ENCODE measurements at places on chromosomes 1 and 21.
A peak's percentile ranks its signal among the peaks of the same experiment; 100 is the strongest.

DNA sequence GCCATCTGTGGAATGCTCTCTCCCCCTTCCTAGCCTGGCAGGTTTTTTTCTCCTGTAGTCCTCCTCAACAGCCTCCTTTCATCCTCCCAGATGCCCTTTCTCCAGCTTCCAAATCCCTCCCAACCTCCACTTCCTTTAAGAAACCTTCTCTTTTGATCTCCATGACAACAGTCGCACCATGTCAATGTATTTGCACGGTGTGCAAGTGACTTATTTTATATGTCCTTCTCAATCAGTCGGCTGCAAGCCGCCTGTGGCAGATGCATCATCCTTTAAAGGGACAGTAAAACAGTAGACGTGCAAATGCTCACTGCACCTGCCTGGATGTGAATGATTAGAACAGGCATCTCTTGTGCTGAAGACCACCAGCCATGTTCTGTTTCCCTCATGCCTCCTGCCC is 285.2 kb downstream of the PCP4 start:
- no peak for DNase-seq

DNA sequence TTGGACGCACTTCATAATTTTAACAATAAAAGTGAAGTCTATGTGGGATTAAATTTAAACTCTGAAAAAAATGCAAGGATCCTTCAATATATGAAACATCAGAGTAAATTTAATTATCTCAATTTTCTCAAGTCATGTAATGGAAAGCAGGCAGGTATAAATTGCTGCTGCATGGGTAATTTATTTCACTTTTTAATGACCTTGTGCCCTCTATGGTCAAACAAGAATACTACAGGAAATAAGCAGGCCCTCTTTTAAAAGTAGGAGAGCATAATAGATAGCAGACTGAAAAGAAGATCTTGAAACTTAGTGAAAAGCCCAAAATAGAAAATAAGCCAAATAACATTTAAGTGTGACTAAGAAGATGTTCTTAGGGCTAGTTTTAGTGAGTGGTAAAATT is 22.9 kb downstream of the BCAS2 start:
- no peak for DNase-seq

DNA sequence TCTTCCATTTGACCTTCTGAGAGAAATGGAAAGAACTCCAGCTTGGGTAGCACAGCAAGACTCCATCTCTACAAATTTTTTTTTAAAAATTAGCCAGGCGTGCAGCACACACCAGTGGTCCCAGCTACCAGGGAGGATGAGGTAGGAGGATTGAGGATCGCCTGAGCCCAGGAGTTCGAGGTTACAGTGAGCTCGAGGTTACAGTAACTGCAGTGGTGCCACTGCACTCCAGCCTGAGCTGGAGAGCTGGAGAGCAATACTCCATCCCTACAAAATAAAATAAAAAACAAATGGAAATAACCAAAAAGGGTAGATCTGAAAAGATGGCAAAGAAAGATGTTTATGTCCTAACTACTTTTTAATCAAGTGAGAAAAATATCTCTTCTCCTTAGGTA is 14.5 kb downstream of the POGZ start:
- no peak for DNase-seq

GRCh38 chr21:36065497-36066036 is 4.3 kb upstream of the CBR1 start:
- no peak for DNase-seq

GRCh38 chr1:233463333-233463732 is 135.8 kb downstream of the MAP3K21 start:
- DNase-seq: no peak

GRCh38 chr1:99768524-99769245 is 2.2 kb upstream of the FRRS1 start:
- DNase-seq: no peak

- no peak for DNase-seq
These were observed 131.6 kb upstream of the ZC3H12A start for GRCh38 chr1:37342736-37343135.

GRCh38 chr1:27349784-27350662 is 8.2 kb downstream of the SYTL1 start:
- DNase-seq: no peak

DNA sequence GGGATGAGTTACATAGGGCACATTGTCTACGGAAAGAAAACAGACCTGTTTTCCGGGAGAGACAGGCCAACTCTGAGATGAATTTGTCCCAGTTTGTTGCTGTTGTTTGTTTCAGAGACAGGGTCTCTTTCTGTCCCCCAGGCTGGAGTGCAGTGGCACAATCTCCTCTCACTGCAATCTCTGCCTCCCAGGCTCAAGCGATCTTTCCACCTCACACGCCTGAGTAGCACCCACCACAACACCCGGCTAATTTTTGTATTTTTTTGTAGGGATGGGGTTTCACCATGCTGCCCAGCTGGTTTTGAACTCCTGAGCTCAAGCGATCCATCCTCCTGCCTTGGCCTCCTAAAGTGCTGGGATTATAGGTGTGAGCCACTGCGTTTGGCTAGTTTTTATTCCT is 125.5 kb upstream of the ERRFI1 start:
- DNase-seq: no peak

- no peak for DNase-seq
These were observed 97.0 kb upstream of the CACNA1E start for GRCh38 chr1:181386340-181386739.

DNA sequence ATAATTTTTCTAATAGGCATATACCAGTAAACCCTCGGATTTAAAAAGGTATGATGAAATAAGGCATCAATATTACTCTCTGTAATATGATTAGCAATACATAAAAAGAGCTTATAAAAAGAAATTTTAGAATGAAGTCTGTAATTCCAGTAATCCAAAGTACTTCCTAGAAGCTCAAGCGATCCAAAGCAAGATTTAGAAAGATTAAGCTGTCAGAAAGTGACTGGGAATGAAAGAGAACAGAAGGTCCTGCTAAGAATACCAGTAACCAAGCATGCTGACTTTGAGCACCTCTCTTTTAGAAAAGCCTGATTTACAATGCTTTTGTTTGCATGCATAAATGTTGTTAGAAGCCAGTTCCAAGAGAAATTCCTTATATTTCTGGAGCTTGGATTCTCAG is 125.1 kb downstream of the GIPC2 start:
- DNase-seq: no peak

DNA sequence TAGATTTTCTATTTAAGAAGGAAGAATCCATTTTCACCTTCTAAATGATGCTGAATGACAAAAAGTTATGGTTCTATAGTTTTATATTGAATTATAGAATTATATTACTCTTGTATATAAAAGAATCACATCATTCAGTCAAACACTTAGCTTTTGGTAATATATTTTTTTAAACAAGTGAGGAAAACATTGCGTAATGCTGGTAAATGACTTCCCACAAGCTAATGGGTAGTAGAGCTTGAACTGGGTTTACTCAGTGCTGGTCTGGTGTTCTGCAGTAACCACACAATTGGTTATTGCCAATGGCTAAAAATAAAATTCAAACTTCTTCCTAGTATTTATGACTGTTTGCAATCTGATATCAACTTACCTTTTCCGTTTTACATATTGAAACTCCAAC is 10.6 kb upstream of the GIPC2 start:
- no peak for DNase-seq

DNA sequence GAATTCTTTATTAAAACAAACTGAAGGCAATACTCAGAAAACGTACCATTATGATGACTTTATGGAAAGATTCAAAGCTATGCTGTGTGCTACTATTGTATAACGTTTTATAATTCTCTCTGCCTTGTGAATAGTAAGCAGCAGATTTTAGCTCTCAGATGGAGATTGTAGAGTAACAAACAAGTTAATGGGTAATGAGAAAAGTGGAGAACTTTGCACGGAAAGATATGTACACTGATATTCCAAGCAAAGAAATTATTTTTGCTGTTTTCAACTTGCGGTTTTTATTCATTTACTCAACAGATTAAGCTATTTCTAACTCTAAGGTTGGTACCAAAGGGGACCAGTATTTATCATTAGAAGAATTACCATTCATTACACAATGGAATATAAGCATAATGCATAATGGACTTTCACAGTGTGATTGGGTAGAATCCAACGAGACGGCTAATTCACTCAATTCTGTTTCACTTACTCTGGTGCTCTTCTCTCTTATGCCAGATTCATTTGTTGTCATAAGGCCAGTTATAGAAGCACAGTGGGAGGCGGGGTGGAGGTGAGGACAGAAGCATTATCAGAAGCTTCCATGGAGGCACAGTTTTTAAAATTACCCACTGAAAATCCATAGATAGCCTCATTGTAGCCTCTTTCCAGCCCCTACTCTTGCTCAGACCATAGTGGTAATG is 38.6 kb downstream of the ATP1B1 start:
- peak; percentile 14 for DNase-seq

GRCh38 chr1:16396591-16396990 is 29.5 kb downstream of the SZRD1 start:
- DNase-seq: no peak

DNA sequence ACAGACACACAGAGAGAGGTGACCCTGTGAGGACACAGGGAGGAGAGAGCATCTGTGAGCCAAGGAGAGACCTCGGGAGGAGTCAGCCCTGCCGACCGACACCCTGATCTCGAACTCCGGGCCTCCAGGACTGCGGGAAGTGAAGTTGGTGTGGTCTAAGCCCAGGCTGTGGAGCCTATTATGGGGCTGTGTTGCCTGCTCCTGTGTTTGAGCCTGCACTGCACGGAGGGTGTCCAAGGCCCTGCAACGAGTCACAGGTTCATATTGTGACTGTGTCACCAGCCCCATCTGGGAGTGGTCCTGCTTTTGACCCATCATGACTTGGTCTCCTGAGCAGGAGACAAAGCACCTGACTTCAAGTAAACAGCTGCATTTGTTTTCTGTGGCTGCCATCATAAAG is 186.0 kb upstream of the AJAP1 start:
- DNase-seq: no peak

- DNase-seq: no peak
These were observed 34.8 kb downstream of the C1orf198 start for GRCh38 chr1:230833511-230833910.

DNA sequence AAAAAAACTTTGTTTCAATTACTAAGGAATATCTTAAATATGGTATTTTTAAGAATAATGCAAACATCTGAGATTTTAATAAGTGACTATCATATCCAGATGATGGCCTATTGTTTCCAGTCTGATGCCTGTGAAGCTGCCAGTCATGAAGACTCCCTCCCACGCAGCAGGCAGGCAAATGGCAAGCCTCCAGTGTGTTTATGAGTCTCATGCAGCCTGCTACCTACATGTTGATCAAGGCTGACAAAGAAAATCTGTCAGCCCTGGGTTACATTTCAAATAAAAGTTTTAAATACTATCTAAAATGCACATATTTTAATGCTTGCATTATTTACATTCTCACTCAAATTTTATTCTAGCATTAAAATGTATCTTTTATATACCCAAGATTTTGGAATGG is 137.6 kb upstream of the RNPC3 start:
- no peak for DNase-seq

- DNase-seq: no peak
These were observed 17.1 kb upstream of the SPSB1 start for GRCh38 chr1:9275567-9276034.

GRCh38 chr1:4137621-4138415 is 237.7 kb upstream of the C1orf174 start:
- no peak for DNase-seq

GRCh38 chr1:8652467-8653046 is 164.9 kb downstream of the RERE start:
- no peak for DNase-seq

GRCh38 chr1:41516168-41517061 is 31.9 kb upstream of the EDN2 start:
- peak; percentile 65 for DNase-seq

- no peak for DNase-seq
These were observed 8.1 kb downstream of the NCF2 start for GRCh38 chr1:183582021-183582713.

GRCh38 chr1:232688398-232688797 is 58.5 kb upstream of the SIPA1L2 start:
- DNase-seq: no peak

DNA sequence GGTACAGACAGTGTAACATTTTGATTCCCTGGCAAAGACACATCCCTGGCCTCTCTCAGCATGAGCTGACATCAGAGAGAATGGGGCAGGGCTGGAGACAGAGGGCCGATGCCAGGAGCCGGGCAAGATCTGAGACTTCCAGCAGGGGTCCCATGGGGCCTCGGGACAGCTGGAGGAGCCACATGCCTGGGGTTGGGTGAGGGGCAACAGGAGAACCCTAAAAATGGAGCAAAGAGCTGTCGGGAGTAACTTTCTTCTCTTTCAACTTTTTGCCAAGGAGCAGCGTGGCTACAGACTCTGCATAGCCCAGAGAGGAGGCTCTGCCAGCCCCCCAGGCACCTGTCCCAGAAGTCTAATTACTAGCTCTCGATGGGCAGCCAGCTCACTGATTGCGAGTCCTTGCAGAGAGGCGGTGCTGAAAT is 130.8 kb downstream of the LACTBL1 start:
- DNase-seq: no peak

DNA sequence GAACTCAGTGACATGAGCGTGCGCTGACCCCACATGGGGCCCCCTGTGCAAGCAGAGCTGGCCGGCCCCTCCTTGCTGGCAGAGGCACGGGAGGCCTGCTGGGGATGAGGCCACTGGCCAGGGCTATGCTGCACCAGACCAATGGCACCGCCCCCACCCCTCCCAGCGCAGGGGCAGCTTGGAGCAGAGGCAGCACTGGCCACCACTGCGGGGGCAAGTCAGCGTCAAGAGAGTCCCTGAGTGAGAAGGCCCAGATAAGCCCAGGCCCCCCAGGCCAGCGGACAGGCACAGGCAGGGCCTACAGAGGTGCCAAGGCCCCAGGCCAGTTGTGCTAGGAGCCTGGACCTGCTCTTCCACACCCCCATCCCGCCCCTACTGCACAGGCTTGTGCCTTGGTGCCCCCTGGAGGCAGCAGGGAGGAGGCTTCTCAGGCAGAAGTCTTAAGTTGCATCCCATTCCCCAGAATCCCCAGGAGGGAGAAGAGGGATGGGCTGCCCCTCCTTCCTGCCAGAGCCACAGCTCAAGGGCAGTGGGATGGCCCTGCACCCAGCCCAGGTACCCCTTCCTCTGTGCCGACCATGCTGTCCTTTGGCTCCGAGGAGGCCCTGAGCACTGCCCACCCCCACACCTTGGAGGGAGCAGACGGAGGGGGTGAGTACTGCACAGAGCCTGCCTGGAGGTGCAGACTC is 35.8 kb downstream of the EPHX1 start:
- DNase-seq: no peak

DNA sequence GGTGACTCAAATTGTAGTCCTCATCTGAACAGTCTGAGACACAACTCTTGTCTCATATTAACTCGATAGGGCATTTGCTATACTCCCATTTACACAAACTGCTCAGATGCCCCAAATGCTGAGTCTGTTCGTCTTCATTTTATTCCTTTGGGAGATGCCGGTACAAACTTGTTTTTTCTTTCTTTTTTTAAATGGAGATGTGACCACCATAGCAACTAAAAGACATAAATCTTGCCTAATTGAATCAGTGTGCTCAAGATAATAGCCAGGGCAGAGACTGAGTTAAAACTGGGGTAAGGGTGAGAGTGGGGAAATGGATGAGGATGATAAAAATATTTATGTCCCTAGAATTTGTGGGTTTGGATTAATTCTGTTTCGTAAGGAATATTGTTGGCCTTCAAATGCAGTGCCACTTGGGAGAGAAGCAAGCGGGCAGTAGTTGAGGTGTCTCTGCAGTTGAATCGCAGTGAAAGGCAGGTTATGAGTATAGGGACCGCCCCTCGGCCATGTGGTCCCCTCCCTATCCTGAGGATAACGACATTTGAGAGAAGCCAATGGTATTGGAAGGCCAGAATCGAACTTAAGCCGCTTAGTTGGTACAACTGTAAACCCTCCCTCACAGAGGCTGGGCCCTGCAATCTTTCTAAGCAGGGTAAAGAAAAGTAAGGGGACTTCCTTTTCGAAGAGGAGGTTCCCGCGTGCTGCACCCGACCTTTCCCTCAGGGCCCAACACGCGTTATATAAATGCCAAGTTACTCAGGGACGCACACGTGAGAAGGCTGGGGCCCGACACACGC is 859 bp upstream of the LRRC8B start:
- DNase-seq: no peak

All from NCI-H2081 treated with DMSO at 0.1 percent for 48 hours (cell line).